Stimulated activated naive CD4-positive, alpha-beta T cell (primary cell): ENCODE measurements at places on chromosomes 5 and 9.

DNA sequence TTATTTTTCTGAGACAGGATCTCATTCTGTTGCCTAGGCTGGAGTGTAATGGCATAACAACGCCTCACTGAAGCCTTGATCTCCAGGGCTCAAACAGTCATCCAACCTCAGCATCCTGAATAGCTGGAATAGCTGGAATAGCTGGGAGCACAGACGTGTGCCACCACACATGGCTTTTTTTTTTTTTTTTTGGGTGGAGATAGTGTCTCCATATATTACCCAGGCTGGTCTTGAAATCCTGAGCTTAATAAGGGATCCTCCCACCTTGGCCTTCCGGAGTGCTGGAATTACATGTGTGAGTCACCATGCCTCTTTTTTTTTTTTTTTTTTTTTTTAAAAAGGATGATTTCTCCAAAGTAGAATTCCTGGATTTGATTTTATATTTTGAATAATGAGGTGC, 60.7 kb downstream of the NSD1 start:
- no peak for DNase-seq

DNA sequence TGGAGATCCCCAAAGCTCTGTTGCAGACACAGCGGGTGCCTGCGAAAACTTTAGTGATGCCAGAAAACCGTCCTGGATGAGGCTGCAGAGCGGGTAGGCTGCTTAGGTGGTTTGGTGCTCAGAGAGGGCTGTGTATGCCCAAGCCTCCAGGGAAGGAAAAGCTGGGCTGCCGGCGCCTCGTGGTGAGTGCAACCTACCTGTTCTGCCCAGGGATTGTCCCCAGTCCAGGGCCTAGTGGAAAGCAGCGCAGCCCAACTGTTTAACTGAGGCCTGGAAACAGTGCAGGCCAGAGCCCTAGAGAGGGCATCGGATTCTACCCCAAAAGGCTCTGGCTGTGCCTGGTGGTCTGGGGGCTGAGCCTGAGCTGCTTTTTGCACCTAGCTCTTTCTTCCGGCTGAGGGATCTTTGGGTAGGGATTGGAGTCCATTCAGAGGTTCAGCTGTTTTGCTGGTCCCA, 2.8 kb downstream of the LMX1B start:
- no peak for DNase-seq

DNA sequence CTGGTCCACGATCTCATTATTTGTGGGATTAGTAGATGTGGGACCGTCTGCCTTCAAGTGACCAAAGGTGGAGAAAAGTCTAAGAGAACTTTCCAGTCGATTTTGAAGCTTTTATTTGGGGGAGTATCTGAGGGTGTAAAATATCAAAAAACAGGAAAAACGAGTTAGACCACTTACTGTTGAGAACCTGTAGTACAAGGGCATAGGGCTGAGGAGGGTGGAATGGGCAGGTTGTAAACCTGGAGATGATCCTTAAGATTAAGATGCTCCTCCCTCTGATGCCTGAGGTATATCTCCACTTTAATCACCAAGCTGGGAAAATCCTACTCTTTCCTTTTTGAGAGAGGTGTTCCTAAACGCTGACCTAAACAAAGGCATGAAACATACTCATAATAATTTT, 32.0 kb upstream of the GTF2H2C start:
- no peak for DNase-seq

- DNase-seq = no peak
Observed at GRCh38 chr9:125399165-125399564, 137.5 kb downstream of the GAPVD1 start.

DNA sequence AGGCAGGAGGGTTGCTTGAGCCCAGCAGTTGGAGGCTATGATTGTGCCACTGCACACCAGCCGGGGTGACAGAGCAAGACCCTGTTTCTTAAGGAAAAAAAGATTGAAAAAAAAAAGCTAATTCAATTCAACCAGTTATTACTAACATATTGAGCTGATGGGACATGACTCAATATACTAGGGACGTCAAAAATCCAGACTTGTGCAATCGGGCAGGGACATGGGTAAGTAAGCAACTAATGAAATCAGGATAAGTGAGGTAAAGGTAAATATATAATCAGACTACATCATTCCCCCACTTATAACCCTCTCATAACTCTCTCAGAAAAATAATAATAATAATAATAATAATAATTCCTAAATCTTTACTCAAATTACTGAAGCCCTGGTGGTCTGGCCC, 975 bp upstream of the HAVCR1 start:
- DNase-seq = no peak
